ENCODE measurements at places on chromosomes 5 and 9.

GRCh38 chr9:19788152-19788551, 685 bp downstream of the SLC24A2 start:
- no peak for DNase-seq

DNA sequence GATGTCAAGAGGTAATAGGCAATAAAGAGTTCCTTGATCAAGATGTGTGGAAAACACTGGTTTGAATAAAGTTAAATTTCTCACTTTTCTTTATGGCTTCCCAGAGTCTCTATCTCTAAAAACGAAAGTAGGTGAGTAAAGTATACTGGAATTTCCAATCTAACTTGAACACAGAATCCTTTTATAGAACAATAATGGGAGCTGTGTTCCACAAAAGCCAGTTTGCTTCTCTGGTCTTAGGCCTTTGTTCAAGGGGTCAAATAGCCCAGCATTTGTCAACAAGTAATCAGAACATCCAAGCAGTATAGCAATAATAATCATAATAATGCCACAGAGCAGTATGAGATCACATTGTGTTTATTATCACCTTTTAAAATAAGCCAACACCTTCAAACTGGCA, 20.2 kb downstream of the ATP10B start:
- no peak for DNase-seq

GRCh38 chr9:18847576-18848275, 185.3 kb downstream of the SAXO1 start:
- DNase-seq = no peak

GRCh38 chr9:127977884-127978647, 2.7 kb downstream of the EEIG1 start:
- no peak for DNase-seq

- DNase-seq = no peak
Observed at GRCh38 chr9:78010445-78010844, 21.2 kb downstream of the GNAQ start.

DNA sequence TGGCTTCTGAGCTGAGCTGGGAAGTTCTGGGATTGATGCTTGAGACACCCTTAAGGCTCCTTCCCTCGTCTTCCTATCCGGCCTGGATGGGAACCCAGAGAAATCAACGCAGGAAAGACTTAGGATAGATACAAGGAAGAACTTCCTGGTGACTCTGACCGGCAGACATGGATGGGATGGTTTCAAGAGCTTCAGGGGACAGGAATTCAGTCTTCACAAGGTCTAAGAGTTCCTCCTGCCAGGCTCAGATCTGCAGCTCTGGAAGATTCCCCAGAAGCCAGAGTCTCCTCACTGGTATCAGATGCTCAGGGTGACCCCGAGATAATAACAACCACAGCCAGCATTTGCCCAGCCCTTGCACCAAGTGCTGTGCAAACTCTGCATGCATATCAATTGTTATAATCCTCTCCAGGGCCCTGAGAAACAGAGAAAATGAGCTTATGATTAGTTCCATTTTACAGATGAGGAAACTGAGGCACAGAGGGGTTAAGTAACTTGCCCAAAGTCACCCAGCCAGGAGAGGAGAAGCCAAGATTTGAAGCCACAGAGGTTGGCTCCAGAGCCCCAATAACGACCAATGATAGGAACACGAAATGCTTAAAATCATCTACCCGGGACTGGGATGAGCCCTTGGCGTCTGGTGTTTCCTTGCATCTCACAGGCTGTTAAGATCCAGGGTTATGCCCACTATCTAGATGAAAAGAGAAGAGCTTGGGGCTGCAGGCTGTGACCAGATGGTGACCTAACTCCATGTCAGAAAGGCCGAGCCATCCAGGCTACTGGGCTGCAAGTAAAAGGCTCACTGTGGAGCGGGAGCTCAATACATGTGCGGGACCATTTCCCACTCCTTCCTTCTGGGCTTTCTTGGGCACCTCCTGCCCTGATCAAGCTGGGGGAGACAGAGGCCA, 119.8 kb downstream of the C9orf50 start:
- no peak for DNase-seq
